ENCODE measurements at places on chromosomes 11 and 22.

GRCh38 chr11:115222863-115223530 is 281.2 kb downstream of the CADM1 start:
- no peak for DNase-seq

- no peak for DNase-seq
Observed at GRCh38 chr11:61736310-61736709, 16.1 kb upstream of the MYRF start.

GRCh38 chr22:32824531-32825312 is 23.2 kb downstream of the TIMP3 start:
- no peak for DNase-seq

- DNase-seq: no peak
Observed at GRCh38 chr11:62487738-62488551, 58.7 kb downstream of the AHNAK start.

- DNase-seq: no peak
Observed at GRCh38 chr22:26162926-26163325, 6.3 kb upstream of the SEZ6L start.

DNA sequence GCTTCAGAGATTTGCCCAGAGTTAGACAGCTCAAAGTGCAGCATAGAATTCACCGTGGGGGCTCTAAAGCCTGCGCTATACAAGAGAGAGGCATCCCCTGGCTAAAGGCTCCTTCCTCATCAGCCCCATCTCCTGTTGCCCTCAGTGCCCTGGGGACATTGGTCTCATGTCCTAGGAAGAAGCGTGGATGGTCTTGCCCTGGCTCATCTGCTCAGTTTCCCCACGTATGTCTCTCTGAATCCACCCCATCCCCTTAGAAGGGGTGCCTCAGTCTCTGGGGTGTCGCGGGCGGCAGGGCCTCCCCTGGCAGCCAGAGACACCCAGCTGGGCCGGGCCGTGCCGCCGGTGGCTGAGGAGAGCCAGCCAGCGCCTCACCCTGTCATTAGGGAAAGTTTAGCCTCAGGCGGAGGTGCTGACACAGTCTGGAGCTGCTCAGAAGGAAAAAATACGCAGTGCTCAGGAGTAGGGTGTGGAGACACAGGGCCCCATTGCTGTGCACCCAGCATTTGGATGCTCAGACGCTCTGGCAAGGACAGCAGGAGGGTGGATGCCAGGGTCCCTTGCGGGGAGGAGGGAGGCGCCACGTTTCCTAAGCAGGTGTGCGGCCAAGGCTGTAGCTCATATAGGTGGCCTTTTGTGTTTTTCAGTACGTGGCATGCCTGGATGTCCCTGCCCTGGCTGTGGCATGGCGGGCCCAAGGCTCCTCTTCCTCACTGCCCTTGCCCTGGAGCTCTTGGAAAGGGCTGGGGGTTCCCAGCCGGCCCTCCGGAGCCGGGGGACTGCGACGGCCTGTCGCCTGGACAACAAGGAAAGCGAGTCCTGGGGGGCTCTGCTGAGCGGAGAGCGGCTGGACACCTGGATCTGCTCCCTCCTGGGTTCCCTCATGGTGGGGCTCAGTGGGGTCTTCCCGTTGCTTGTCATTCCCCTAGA is 1.3 kb downstream of the SLC39A13 start:
- DNase-seq: no peak

GRCh38 chr11:95305705-95306104 is 74.7 kb upstream of the SESN3 start:
- no peak for DNase-seq

DNA sequence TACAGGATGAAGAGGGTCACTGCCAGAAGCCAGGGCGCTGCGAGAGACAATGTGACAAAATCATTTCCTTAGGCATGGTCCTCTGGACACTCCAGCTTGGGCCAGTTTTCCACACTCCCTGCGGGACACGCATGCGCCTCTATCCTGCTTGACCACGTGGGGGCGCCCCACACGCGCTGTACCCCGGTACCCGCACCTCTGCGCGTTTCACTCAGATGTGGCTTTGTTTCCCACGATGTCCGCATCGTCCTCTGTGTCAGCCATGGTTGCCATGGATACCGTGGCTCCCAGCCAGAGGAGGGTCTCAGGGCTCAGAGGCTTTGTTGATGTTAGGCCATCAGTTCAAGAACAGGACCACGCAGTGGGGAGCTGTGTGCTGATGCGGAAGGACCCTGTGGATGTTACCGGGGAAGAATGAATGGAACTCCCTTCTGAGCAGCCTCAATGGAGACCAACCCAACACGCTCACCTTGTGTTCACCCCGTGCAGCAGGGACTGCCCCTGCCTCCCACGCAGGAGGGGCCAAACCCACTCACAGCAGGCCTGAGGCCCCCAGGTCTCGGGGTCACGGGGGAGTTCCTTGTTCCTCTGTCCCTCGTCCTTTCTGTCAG is 101.1 kb upstream of the SLC22A12 start:
- no peak for DNase-seq

DNA sequence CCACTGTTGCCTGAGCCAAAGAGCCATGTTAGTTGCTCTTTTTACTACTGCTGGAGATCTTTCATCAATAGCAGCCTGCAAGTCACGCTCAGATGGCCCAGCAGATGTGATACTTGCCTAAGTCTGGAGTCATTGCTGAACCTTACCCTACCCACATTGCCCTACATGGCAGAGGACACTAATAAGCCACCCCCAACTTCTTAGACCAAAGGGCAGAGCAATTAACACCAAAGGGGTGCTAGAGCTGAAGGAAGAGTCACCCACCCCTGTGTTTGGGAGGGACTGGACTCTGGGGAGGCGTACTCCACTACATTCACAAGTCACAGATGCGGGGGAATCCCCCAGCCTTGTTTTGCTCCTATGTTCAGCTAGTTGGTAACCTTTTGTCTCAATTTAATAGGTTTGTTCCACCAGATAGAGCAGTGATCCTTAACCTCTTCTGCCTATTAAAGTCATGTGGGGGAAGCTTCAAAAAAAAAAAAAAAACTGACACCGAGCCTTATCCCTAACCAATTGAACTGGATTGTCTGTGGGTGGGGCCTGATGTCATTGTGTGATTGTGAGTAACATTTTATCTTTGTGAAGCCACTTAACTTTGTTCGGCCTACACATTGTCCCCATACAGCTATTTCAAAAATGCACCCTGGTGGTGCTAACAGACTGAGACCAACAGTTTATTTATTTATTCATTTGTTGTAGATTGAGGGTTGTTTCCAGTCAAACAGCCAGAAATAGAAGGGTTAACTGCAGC is 13.1 kb downstream of the ADM start:
- no peak for DNase-seq

DNA sequence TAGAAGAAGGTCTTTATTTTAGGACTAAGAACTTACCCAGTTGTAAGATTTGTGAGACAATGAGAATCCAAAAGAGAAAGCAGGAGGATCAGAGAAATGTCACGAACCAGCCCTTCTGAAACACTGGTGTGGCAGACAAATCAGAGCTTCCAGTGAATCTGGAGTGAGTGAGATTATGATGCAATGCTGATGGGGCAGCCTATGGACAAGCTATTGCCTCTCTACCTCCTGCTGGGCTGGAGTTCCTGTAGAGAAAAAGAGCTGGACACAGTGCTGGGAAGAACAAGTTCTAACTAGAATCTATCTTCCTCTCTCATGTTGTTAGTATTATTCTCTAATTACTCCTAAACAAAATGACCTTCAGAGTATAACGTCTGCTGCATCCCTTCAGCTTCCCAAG is 12.0 kb upstream of the ANO3 start:
- DNase-seq: no peak

DNA sequence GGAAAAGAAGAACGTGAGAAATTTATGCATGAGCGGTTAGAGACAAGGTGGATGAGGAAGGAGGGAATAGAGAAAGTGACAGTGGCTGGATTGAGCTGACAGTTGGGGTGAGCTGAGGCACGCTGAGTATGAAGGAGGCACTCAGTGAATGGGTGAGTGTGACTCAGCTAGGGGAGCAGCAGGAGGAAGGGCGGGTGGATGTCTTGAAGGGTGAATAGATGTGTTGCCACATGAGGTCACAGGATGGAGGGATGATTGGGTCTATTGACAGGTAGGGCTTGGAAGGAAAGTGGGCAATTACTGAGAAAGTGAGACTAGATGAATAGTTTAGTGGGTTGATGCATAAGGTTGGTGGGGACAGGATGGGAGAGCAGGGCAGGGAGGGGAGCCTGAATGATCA is 8.0 kb downstream of the IFITM10 start:
- no peak for DNase-seq

All from GM12892 (cell line).